Femur (tissue), 1 donor: ENCODE measurements at places on chromosomes 7 and 10.

GRCh38 chr10:28661035-28661434 lies 16.3 kb upstream of the BAMBI start:
- DNase-seq: no peak

- no peak for DNase-seq
Observed at GRCh38 chr7:8561449-8561848, 128.0 kb downstream of the NXPH1 start.

GRCh38 chr7:98206451-98207330 lies 4.5 kb upstream of the BHLHA15 start:
- no peak for DNase-seq

DNA sequence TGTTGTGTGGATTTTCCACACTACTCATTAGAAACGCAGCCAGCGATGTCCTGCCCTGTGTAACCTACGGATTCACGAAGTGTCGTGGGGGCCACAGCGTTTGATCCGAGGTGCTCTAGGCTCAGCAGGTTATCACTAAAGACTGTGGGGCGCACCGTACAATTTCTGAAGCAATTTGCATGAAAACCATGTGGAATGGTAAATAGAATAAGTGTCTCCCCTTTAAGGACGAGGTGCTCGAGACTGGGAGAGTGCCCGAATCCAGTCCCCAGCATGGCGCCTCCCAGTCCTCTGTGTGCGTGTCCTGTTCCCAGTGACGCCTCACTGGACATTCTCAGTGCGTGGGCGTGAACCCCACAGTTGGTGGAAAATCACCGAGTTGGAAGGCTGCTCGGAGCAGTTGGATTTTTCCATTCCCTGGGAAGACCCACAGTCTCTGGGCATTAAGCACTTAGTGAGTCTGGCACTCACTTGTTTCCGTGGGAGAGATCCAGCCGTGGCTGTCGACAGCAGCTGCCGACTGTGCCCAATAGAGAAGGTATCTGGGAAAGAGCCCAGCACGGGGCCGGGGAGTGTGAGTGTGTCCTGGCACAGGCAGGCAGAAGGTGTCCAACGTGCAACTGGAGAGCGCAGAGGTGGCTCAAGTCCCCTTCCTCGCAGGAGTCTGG lies 37.0 kb downstream of the PFKP start:
- DNase-seq: peak; percentile 68

GRCh38 chr7:516216-516605 lies 3.4 kb downstream of the PDGFA start:
- no peak for DNase-seq

DNA sequence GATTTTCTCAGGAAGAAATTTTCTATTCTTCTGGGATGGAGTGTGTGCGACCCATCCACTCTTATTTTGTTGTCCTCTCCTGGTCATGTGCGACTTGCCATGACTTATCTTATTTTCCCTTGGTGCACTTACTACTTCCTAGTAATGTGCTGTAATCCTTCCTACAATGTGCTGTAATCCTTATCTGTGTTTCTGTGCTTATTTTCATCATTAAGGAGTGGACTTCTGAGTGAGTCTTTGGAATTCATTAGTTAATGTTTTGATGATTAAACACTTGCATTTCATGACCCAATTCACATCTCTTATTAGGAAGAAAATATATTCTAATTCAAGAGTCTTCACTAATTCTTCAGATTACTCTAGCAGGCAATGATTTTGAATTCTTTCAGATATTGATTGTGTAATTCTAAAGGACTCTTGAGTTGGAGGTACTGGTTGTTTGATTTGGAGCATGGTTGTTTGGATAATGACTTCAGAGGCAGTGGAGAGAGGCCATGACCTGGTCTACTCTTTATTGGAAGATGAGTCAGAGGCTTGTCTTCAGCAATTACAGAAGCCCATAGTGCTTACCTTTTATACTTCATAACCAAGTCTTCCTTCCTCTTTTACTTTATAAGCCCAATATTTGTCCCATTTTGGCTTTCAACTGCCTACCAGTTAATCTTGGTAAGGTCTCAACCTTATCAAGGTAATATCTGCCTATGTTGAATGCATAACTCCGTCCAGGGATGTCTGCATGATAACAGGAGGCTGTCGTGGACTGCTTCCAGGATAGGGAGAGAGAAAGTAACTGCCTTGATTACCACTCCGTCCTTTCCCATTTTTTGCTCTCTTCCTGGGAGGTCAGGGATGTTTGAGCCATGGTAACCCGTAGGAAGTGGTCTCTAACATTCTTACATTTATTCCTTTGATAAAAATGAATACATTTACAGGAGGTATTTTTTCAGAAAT lies 278.3 kb upstream of the SP8 start:
- no peak for DNase-seq
